ENCODE measurements at places on chromosomes 13 and 19. TPM values are rescaled to one million over a fixed set of nuclear protein-coding genes. Genes with fewer than 3 reads are reported as not detected.

- no peak for DNase-seq
These were observed 24.3 kb downstream of the TMTC4 start for GRCh38 chr13:100650326-100650725.

DNA sequence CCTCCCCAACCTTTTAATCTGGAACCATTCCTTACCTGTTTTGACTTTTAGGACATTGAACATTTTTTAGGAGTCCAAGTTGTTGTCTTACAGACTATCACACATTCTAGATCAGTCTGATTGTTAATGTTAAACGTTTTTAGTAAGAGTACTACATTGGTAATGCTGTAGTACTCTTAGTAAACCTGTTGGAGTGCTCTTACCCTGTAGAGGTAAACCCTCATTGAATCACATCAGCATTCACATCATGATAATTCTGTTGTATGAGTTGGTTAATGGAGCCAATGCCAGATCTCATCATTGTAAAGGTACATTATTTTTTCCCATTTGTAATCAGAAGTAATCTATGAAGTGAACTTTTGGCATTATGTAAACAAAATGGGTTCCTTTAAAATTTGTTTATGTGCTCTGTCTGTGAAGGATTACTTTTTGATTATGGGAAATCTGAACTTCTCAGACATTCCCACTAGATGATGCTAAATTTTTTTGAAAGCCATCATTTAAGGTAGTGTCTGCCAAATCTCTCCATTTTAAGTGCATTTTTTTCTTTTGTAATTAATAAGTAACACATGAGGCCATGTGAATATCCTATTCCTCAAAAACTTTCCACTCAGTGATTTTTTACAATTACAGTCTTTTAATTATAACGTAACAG is 55.2 kb downstream of the VWA8 start:
- DNase-seq, result no peak

THSD8 gene
- total RNA-seq, result not detected

- no peak for DNase-seq
These were observed 5.6 kb downstream of the PTOV1 start for GRCh38 chr19:49856574-49857021.

All from urinary bladder (tissue), 4 donors.